ENCODE measurements at places on chromosomes 11 and 22.

DNA sequence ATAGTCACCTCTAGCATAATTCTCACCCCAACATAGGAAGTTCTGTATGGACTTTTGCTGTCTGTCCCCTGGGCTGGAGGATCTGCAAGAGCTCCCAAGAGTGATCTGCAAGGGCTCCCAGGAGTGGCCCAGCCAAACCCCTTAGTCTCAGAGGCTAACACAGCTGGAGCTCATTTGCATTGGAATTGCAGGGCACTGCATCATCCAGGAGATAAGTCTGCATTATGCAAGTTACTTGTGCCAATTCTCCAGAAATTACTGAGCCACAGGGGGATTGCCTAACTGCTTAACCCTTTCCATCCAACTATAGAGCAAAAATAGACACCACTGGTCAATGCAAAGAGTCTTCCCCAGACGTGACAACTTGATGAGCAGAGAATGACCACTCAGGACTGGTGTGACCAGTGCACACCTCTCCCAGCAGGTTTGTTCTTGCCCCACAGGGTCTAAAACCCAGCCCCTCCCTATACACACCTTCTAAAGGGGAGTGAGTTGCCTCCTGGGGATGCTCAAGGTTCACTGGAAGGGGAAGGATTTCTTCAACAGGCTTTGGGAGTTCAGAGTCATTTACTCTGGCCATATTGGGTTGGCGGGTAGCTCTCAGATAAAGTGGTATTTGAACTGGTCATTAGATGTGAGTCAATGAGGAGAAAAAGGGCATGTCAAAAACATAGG, 38.4 kb downstream of the POU2AF3 start:
- DNase-seq: no peak

GRCh38 chr11:119694334-119694733, 34.7 kb downstream of the NECTIN1 start:
- no peak for DNase-seq

DNA sequence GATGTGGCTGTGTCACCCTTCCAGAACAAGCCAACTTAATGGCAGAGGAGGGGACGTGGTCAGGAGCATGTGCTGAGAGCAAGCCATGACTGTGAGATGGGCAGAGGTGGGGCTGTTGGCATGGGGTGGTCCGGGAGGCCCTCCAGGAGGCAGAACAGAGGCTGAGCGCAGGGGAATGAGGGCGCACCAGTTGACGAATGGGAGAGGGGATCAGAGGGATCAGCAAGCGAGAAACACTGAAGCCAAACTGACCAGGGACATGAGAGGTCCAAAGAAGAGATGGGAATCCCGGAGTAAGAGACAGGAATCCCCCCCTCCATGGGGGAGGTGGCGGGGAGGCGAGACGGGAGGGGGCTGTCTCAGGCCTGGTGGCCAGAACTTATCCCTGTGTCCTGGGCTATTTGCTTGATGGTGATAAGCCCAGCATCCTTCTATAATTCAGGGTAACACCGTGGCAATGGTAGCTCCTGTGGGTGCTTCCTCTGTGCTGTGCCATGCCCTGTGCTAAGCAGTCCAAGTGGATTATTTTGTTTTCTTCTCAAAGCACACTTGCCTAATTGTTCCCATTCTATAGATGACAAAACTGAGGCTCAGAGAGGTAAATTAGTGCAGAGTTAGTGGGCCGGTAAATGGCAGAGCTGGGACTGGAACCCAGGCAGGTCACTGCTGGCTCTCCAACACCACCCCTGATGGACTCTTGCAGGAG, 83.4 kb upstream of the SHISAL1 start:
- DNase-seq: peak; percentile 5

DNA sequence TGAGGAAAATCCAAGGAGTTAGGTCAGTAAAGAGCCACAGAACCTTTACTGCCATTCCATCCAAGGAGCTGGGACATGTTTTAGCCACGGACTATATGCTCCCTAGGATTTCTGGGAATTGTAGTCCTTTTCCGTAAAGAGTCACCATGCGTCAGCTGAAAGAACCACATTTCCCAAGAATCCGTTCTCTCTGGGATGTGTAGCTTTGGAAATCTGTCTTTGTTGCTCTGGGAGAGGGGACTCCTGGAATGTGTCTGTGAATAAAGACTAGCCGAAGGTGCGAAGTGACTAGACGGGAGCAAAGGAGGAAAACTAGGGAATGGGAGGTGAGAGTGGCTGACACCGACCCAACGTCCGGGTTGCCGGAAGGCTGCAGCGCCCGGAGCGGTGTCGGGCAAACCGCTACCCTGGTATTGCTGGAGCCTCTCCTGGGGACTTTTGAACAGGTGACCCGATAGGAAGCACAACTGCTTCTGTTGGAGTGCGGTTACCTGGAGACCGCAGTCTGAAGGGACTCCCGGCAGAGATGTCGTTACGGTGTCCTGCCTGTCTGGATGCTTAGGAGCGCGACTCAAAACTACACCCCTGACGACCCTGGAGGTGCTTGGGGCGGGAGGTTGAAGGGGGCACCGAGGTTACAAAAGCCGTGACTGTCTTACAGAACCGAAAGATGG, at the start of gene IFTAP:
Gene IFTAP, plus strand, starts transcription at position 187 of the 674 bp plus-strand sequence. CDS start 15,602 bp downstream, outside the sequence.
- DNase-seq: peak; percentile 39

DNA sequence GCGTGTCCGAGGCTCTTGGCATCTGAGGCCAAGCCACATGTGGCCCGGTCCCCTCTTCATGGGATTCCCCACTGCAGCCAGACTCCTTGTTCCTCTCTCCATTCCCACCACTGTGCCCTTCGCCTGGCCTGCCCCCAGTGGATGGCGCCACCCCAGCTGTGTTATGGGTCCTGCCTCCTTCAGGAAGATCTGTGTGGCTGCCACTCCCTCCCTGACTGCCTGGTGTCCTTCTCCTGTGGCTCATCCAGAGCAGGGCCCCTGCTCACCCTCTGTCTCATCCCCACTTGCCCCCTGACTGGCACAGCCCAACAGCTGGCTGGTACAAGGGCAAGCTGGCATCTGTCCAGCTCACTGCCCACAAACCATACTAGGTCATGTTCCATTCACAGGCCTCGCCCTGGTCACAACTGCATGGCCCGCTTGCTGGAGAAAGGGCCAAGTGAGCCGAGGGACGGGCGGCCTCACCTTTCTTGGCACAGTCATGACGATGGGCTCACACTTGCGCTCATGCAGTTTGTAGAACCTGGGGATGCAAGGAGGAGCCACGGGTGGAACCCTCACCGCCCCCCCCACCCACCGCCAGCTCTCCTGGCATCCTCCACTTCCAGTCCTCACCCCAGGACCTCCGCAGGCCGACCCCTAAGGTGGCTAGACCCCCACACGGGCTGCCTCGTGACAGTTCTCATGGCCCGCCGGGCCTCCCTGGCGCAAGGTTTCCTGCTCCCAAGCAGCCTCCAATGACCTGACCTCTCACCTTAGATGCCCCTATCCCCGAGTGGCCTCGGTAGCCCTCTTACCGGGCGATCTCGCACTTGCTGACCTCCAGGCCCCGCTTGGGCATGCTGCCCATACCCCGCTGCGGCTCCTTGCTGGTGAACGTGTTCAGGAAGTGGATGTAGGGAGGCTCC, 2.1 kb upstream of the PTPRCAP start:
- no peak for DNase-seq

GRCh38 chr11:122634501-122634900, 21.0 kb upstream of the UBASH3B start:
- no peak for DNase-seq

GRCh38 chr22:20090730-20091240, 10.7 kb downstream of the DGCR8 start:
- peak; percentile 42 for DNase-seq

- peak; percentile 53 for DNase-seq
Measured at GRCh38 chr11:73228268-73229134, 10.4 kb downstream of the P2RY2 start.

GRCh38 chr11:64333556-64333955, 6.4 kb upstream of the CCDC88B start:
- DNase-seq: no peak

- no peak for DNase-seq
Measured at GRCh38 chr22:43905681-43906080, 13.9 kb upstream of the PNPLA5 start.

DNA sequence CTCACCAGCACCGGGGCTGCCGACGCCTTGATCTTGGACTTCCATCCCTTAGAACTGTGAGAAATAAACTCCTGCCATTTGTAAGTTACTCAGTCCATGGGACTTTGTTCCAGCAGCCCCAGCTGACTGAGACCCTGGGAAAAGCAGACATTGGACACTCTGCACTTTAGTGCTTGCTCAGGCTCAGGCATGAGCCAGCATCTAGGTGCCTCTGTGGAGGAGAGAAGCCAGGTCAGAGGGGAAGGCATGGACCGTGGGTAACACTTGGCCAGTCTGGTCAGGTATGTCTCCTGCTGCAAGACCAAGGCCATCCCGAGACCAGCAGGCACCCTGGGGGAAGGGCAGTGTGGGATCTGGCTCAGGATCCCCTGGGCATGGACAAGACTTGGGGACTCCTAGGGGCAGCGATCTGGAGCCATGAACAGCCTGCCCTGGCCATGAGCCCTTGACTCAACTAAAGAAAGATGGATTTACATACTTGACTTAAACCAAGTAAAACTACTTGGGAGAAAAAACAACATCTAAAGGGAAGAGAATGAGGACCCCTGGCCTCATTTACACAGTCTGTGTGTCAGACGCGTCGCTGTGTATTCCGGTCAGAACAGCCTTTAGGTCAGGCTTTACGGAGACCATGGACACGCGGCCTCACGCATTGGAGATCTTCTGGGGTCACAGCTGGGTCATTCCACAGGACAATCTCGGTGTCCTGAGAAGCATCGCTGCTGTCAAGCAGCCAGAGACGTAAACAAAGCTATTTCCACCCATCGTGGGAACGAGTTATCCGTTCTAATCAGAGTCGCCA, 497.1 kb downstream of the BRD1 start:
- DNase-seq: no peak

DNA sequence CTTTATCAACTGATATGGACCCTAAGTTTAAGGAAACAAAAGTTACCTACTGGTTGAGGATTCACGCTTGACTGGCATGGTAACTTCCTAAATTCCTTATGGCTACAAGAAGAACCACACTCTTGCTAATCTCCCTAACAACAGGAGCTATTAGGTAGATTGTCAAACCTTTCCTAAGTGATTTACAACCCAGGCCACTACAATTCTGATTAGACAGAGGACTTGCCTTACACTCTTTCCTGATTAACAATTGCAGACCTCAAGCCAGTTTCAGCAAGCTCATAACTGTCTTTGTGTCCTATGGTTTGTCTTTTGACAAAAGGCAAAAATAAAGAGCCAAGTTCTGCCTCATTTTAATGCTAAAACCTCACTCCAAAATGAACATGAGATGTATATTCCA, 16.3 kb downstream of the OR52K2 start:
- DNase-seq: no peak

- DNase-seq: no peak
Measured at GRCh38 chr11:1397862-1398527, 8.3 kb downstream of the BRSK2 start.

GRCh38 chr11:6611092-6611962, 689 bp downstream of the TAF10 start:
- DNase-seq: peak; percentile 44

GRCh38 chr11:129259931-129260348, 67.8 kb upstream of the ARHGAP32 start:
- DNase-seq: no peak

DNA sequence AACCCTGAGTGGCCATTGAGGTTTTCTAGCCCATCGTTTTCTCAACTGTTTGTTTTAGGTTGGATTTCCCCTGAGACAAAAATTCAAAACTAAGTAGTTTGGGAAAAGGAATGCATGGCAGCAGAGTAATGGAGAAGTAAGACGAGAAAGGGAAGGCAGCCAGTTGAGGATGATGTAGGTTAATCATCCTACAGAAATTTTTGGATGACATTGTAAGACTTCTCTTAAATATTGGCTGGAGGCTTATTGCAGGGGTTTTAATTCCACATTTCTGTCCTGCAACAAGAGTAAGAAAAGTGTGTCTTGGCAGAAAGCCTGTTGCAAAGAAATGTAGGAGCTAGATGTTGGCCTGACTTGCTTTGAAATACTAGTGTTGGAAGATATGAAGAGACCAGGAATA, 308.8 kb downstream of the LUZP2 start:
- no peak for DNase-seq

GRCh38 chr22:50739279-50739691, 1.3 kb downstream of the ACR start:
- DNase-seq: peak; percentile 45

DNA sequence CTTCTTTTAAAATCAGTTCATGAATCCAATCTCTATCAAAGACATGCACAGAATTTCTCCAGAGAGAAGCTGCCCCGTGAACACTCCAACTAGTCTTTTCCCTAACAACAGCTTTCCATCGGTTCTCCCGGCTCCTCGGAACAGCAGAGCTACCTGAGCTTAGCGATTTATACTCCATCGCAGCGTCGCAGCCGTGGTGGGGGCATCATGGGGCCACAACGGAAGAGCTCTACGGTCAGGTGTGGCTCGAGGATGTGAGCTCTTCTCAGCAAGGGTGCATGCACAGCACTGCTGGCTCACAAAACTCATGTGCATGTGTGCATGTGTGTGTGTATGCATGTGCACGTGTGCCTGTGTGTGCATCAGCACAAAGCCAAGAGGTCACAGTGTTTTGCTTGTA, 11.7 kb upstream of the MOB2 start:
- DNase-seq: no peak

GRCh38 chr11:16979703-16980622, 34.3 kb downstream of the PLEKHA7 start:
- no peak for DNase-seq

GRCh38 chr11:106990331-106990730, 27.9 kb downstream of the GUCY1A2 start:
- DNase-seq: no peak

- no peak for DNase-seq
Measured at GRCh38 chr11:77789731-77790476, 30.6 kb downstream of the RSF1 start.

- DNase-seq: no peak
Measured at GRCh38 chr11:130323452-130324450, 9.0 kb upstream of the ZBTB44 start.

GRCh38 chr11:70502677-70503467, 104.5 kb downstream of the CTTN start:
- DNase-seq: no peak

- no peak for DNase-seq
Measured at GRCh38 chr11:78472382-78472781, 54.8 kb upstream of the GAB2 start.

GRCh38 chr11:35150454-35150853, 11.5 kb downstream of the CD44 start:
- DNase-seq: no peak

DNA sequence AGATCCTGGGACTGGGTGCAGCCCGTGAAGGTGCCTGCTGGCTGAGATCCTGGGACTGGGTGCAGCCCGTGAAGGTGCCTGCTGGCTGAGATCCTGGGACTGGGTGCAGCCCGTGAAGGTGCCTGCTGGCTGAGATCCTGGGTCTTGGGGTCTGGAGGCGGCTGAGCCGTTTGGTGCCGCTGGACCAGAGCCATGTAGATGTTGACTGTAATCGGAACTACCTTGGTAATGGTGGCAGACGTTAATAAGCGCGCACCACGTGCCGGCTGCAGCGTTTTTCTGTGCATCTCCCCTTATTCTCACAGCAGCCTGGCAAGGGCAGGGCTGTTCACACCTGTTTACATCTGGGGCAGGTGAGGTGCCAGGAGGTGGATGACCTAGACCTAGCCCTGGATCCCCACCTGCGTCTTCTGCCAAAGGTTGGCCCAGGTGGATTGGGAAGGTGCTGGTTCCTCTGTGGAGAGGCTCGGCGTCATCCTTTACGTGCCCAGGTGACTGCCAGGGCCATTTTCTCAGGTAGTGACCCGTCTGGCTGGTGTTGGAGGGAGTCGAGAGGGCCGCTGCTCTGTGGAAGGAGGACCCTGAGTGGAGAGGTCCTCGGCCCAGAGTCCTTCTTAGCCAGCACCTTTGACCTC, 382.5 kb downstream of the TBC1D22A start:
- DNase-seq: no peak

Data from tibial artery (tissue), 4 donors.